ENCODE measurements at places on chromosomes 1 and 21.
A peak's percentile ranks its signal among the peaks of the same experiment; 100 is the strongest.

- DNase-seq = no peak
Observed at GRCh38 chr1:20483833-20484518, 2.0 kb downstream of the CAMK2N1 start.

DNA sequence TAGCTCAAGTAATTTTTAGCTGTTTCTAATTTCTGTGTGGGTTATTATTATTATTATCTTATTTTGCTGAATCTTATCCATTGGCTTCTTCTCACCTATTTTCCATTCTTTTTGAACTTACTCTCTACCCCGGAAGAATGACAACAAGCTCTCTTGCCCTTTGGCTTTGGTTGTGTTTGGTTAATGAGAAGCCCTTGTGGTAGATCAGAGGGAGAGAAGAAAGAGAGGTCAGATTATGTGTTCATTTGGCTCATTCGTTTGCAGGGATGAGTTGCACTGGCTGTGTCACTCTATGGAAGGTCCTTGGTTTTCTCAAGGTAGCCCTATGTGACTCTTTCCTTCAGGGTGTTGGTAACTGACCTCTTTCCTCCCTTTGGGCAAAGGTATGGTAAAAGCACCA lies 391.9 kb downstream of the LMO4 start:
- no peak for DNase-seq

DNA sequence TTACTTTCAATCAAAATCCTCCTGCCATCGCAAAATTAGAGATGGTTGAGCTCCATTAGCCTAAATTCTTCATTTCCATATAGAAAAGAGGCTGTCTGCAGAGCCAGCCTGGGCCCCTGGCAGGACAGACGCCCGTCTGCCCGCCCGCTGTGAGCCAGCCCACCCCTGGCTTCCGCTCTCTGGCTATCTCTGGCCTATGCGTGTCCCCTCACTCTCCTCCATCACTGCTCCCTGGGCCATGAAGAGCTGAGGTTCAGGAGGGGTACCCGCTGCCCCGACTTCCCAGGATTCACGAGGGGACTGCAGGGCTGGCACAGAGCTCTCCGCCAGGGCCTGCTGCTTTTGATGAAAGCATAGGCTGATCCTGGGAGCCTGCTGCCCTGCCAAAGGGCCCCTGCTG lies 117.6 kb downstream of the CASZ1 start:
- no peak for DNase-seq

- no peak for DNase-seq
Observed at GRCh38 chr1:54157401-54157800, 4.6 kb upstream of the CDCP2 start.

GRCh38 chr1:184222652-184223052 lies 164.2 kb upstream of the C1orf21 start:
- peak; percentile 62 for DNase-seq

DNA sequence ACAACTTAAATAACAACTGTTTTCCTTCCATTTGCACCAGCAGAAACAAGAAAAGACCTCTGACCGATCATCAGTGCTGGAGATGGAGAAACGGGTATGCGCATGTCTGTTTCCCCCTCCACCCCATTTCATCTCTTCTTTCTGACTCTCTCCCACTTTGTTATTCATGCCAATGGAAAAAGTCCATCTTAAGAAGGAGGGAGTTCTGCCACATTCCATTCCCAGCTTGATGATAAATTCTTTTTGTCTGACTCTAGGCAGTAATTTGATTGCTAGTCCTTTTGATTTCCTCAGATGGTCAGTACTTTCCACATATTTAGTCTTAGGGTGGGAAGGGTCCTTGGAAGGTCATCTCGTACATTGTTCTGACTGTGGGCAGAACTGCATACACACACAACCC lies 142.5 kb downstream of the SYT2 start:
- DNase-seq = no peak

DNA sequence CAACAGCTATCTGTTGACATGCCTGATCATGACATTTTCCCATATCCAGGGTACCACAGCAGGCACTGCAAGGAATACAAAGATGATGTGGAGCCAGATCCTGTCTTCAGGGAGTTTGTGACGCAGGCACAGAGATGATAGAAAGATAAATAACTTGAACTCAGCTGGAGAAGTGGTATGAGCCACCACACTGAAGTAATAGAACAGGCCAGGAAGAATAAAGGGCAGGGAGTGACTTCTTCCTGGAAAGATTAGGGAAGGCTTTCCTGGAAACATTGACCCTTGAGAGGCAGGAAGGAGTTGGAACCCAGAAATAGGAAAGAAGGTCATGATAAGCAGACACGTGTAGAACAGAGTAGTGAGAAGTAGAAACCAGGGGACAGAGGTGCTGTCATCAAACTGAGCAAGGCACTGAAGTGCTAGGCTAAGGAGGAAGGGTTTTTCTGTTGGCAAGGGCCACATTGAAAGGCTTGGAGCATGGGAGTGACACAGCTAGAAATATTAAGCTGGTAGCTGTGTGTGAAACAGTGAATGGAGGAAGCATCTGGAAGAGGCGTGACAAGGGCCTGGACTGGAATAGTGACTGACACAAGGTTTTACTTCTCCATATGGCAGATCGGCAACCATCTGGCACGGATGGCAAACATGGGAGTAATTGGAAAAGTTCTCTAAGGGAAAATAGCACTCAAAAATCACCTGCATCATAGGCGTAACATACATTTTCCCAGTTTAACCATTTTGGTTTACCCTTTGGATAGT lies 68.4 kb downstream of the AK5 start:
- DNase-seq = no peak

GRCh38 chr21:33769057-33769456 lies 126.8 kb downstream of the ITSN1 start:
- DNase-seq = no peak

DNA sequence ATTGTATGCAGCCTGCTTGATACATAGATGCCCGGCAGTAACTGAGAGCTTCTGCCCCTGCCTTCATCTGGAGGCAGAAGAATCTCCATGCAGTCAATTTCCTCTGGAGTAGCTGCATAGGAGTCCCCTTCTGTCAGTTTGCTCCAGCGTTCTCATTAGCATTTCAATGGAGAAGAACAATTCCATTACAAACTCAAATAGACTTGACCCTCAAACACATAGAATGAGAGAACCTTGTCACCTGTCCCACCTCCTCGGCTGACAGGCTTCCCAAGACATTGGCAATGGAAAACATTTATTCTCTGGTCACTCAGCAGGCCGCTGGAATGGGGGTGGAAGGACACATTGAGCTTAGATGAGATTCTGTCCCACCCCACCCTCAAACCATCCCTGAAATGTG lies 45.6 kb upstream of the TMEM51 start:
- DNase-seq = no peak

DNA sequence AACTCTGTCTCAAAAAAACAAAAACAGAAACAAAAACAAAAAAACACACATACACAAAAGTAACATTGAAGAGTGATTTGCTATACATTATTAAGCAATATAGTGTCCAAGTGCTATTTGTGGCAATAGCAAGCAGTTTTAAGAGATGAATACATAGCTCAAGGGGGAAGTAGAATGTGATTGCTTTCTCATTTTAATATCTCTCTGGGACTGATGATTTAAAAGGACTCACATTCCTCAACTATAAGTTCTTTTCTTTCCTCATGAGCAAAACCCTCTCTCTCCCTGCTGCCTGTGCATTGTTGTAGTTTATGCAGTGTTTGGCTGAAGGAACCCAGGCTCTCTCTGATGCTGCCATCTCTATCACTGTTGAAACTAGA lies 47.0 kb upstream of the CSF1 start:
- DNase-seq = no peak

DNA sequence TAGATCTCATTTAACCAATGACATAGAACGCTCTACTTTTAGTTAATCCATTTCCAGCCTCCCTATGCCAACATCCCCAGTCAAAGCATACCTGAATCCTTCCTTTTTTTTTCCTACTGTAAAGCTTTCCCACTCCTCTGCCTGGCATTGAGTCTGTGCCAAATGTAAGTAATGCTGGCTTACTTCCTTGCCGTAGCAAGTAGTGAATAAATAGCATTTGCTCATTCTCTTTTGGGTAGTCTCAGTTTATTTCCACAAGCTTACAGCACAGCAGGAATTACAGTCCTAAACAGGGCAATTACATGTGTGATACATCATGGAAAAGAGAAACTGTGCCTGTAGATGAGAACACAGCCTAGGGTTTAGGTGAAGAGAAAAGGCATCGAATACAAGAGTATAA lies 352.6 kb upstream of the NEGR1 start:
- no peak for DNase-seq

DNA sequence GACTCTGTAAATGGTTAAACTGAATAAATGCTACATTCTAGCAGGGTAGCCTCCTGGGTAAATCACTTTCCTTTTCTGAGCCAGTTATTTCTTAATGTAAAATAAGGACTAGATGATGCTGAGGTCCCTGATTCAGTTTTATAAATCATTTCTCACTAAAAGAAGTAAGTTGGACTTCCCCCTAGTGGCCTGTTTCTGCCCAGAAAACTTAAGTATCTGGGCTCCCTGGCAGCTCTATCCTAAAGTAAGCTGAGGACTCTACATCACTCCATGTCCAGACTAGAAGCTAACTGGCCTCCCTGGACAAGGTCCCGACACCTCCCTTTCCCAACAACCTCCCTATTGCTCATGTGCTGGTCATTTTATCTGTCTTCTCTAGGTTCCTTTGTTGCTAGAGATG lies 3.0 kb downstream of the GPN2 start:
- no peak for DNase-seq

DNA sequence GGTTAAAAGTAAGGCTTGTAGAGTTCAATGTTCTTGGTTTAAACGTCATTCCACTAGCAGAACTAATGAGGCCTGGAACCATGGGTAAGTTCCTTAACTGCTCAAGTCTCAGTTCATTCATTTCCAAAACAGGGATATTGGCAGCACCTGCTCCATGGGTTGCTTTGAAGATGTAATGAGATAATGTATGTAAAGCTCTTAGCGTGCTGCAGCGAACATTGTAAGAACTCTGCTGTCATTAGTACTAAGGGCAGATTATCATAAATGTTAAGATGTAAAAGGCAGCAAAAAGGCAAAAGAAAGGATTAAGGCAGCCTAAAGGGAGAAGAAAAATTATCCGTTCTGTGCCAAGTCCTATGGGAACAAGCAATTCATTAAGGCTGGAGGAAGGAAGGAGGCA lies 129.1 kb upstream of the NGF start:
- no peak for DNase-seq

GRCh38 chr1:181712711-181713110 lies 229.4 kb downstream of the CACNA1E start:
- no peak for DNase-seq

- DNase-seq = no peak
Observed at GRCh38 chr1:109269212-109269980, 13.5 kb downstream of the PSRC1 start.

DNA sequence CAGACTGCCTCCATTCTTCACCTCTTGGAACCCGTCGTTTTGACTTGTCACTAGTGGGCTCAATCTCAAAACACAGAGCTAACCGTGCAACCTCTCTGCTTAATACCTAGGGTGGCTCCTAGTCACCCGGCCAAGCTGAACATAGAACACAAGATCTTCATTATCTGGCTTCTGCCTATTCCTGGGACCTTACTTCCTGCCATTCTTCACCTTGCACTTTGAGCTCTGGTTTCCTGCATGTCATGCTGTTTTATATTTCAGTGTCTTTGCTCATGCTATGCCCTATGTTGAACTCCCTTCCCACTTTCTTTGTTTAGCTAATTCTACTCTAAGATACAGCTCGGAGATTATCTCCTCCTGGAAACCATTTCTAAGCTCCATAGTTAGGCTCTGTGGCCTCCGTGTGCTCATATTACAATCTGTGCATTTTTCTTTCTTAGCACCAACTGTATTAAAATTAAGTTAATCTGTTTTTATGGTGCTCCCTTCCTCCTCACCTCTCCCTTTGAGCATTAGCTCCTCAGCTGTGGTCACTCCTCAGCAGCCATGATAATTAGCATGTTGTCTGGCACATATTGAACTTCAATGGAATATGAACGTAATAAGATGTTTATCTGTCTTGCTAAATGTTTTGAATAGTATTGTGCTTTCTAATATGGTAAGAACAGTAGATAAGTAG lies 13.1 kb downstream of the GPSM2 start:
- DNase-seq = no peak

GRCh38 chr1:6538956-6539355 lies 15.4 kb downstream of the NOL9 start:
- DNase-seq = no peak

DNA sequence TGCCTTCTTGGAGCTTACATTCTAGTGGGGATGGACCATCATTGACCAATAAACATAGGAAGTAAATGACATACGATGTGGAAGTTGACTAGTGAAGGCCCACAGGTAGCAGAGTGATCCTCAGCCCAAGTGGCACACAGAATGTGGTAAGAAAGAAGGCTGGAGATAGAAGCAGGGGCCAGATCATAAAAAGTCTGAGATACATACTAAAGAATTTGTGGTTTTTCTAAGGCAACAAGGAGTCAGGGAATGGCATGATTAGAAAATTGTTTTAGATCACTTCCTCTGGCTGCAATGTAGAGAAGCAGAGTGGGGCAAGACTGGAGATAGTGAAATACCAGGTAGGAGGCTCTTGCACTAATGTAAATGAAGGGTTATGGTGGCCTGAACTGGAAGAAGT lies 154.0 kb downstream of the VPS13D start:
- DNase-seq = no peak

GRCh38 chr1:34070201-34070836 lies 94.7 kb downstream of the CSMD2 start:
- no peak for DNase-seq

GRCh38 chr1:168535536-168535935 lies 8.3 kb downstream of the XCL2 start:
- no peak for DNase-seq

GRCh38 chr1:185062710-185063370 lies 17.5 kb downstream of the RNF2 start:
- DNase-seq = no peak

GRCh38 chr1:32100359-32100758 lies 7.5 kb upstream of the KPNA6 start:
- DNase-seq = no peak

- no peak for DNase-seq
Observed at GRCh38 chr1:241834733-241835377, 13.1 kb upstream of the EXO1 start.

GRCh38 chr21:39141502-39141901 lies 41.7 kb downstream of the PSMG1 start:
- DNase-seq = no peak

DNA sequence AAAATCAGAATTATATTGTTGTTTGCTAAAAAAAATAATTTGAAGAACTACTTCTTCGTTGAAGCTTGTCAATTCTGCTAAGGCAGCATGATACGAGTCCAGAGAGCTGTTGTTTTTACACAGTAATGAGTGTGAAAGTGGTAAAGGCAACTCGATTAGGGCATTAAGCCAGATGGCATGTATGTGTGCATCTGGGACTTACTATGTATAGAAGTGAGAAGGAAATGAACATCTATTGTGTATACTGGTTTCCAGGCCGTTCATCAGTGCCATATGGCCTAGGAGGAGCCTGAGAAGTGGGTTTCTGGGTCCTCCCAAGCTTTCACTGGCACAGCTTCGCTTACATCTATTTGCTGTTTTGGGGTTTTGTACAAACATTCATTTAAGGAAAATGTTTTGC lies 5.7 kb downstream of the CTPS1 start:
- no peak for DNase-seq

GRCh38 chr1:46521414-46521813 lies 30.0 kb downstream of the KNCN start:
- DNase-seq = no peak

GRCh38 chr1:47507881-47508701 lies 70.2 kb downstream of the FOXD2 start:
- no peak for DNase-seq

Data from liver (tissue), 10 donors.